Body of pancreas (tissue), 4 donors: ENCODE measurements at places on chromosomes 13 and 19.

DNA sequence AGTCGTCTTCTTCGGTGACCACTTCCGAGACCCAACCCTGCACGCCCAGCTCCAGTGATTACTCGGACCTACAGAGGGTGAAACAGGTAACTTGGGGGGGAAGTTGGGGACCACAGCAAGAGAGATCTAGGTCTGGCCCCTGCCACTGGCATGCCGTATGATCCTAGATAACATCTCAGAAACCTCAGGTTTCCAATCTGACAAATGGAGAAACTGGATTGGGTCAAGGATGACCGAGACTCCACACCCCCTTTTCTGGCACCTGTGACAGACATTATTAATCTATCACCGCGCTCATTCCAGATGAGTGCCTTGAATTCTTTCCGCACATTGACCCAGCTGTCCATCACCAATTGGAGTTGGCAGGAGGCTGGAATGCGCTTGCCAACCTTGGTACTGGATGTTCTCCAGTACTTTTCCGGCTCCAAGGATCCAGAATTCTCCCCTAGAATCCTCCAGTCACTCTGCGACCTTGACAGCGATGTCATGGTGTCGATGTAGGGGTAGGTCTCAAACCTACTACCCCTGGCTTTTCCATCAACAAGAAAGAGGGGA lies 17.4 kb downstream of the VASP start:
- no peaks in the 10 kb centered on the region for H3K27me3 ChIP-seq
- no peaks in the 10 kb centered on the region for H3K36me3 ChIP-seq
- no peak overlapping the region for H3K4me3 ChIP-seq
- peak; percentile 87 for DNase-seq
- peak overlapping the region; percentile 79 for H3K27ac ChIP-seq
- peaks cover 45% of the 10 kb centered on the region for H3K4me1 ChIP-seq

- peak; percentile 87 for DNase-seq
- H3K4me1 ChIP-seq, result peaks cover 100% of the 10 kb centered on the region
- peak overlapping the region; percentile 92 for H3K27ac ChIP-seq
- no peaks in the 10 kb centered on the region for H3K27me3 ChIP-seq
- H3K4me3 ChIP-seq, result no peak overlapping the region
- H3K36me3 ChIP-seq, result no peaks in the 10 kb centered on the region
These were observed 19.4 kb downstream of the ACTN4 start for GRCh38 chr19:38666663-38667511.

GRCh38 chr19:5186293-5187050 lies 154.1 kb downstream of the PTPRS start:
- H3K4me1 ChIP-seq, result no peaks in the 10 kb centered on the region
- DNase-seq, result no peak
- H3K4me3 ChIP-seq, result no peak overlapping the region
- H3K27me3 ChIP-seq, result no peaks in the 10 kb centered on the region
- no peaks in the 10 kb centered on the region for H3K36me3 ChIP-seq

GRCh38 chr13:103066079-103066780 lies at the start of gene SLC10A2:
Gene SLC10A2 (minus strand): TSS chr13:103066417. CDS start chr13:103066249, 168 bp downstream.
- no peaks in the 10 kb centered on the region for H3K4me1 ChIP-seq
- no peaks in the 10 kb centered on the region for H3K36me3 ChIP-seq
- no peak for DNase-seq
- no peak within 1 kb of the TSS for H3K4me3 ChIP-seq
- no peaks in the 10 kb centered on the region for H3K27me3 ChIP-seq

DNA sequence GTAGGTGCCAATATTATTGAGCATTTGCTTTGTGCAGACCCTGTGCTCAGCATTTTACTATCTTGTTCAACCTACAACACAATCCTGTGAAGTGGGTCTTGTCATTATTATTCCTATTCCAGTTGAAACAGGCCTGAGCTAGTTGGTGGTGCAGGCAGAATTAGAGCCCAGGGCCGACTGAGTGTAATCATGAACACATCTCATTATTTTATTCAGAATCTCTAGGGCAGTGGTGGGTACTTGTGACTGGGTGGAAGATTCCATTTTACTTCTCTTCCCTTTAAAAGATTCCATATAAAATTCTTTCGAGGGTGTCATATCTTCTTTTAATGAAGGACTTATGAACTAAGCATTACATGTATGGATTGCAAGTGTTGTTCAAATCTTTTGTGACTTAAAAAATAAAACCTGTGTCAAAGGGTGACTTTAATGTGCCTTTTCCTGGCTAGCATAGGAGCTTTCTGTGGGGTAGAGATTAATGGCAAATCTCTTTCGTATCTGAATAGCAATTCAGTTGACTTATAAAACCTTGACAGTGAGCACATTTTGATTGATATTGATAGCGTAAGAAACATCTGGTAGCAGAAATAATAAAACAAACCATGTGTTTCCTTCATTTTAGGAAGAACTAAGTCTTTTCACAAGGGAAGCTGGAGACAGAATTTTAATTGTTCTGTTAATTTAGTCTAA lies 20.3 kb downstream of the B3GLCT start:
- H3K36me3 ChIP-seq, result no peaks in the 10 kb centered on the region
- H3K4me1 ChIP-seq, result no peaks in the 10 kb centered on the region
- no peak overlapping the region for H3K4me3 ChIP-seq
- no peak overlapping the region for H3K27ac ChIP-seq
- no peaks in the 10 kb centered on the region for H3K27me3 ChIP-seq

GRCh38 chr19:4229179-4229931 lies at the start of gene EBI3:
Gene EBI3 (plus strand): TSS chr19:4229523. CDS start chr19:4229551, 28 bp downstream.
- no peak within 1 kb of the TSS for H3K27ac ChIP-seq
- no peaks in the 10 kb centered on the region for H3K27me3 ChIP-seq
- no peaks in the 10 kb centered on the region for H3K36me3 ChIP-seq

DNA sequence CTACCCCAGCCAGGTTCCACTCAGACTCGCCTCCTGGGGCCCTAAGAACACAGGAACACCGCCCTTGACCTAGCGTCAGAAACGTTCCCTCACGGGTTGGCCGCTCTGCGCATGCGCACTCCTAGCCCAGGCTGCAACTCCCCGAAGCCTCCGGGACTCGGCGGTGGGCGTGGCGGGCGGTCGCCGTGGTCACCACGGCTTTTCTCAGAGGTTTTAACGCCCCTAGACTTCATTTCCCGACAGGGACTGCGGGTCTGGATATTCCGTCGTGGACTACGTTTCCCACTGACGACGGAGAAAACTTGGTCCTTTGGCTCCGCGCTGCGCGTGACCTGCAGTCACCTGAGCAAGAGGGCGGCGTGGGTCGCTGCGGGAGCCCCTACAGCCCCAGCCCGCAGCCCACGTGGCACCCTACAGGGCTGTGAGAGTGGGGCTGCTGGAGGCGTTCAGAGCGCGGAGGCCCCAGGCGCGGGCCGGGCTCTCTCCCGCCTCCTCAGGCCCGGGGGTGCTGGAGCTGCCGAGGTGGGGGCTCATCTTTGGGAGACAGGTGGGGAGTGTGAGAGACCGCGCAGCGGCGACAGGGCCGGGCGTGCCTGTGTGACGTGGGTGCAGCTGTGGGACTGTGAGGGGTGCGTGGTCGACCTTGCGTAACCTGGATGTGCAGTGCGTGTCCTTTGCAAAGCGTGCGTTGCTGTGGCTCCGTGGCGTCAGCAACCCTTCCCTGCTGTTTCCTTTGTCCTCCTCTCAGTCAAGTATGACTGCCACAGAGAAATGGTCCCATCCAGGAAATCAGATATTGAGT lies 38.0 kb upstream of the ZNF573 start:
- H3K27ac ChIP-seq, result peak overlapping the region; percentile 42
- no peaks in the 10 kb centered on the region for H3K27me3 ChIP-seq
- peaks cover 2% of the 10 kb centered on the region for H3K36me3 ChIP-seq
- H3K4me3 ChIP-seq, result peak overlapping the region; percentile 62
- peak; percentile 82 for DNase-seq

DNA sequence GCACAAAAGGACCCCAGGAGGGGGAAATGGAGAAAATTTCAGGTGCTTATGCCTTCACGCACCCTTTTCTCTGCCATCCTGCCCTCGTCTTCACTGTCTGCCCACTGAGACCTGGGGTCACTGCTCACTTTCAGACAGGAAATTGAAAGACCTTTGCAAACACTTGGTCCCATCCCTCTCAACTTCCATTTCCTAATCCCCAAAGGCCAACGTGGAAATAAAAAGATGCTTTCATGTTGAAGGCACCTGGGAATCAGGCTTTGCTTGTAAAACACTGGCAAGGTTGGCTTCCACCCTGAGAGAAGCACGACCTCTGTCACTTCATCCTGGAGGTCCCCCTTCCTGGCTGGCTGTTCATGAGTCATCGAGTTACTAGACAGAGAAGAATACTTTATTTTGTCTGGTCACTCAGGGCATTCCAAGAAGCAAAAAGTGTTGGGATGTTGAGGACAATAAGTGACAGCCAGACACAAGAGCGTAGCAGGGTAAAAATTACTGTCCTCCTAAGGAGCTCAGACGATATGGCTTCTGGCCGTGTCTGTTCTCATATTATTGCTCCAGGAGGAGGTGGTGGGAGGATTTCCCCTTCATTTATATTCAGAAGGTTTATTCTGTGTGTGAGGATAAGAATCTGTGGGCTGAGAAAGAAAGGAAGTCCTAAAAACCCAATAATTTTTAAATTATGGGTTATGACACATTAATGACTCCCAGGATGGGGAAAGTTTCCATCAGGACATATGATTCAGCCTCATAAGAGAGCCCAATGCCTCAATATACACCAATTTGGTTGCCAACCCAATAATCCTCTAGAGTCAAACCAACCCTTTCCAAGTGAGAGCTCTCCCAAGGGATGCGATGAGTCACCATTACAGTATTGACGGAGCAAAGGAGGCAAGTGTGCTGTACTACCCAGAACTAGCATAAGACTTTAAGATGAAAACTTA lies 409.0 kb downstream of the COG6 start:
- H3K36me3 ChIP-seq, result no peaks in the 10 kb centered on the region
- peak; percentile 47 for DNase-seq
- no peak overlapping the region for H3K4me3 ChIP-seq
- H3K27me3 ChIP-seq, result no peaks in the 10 kb centered on the region

- no peak within 1 kb of the TSS for H3K4me3 ChIP-seq
- H3K4me1 ChIP-seq, result peaks cover 6% of the 10 kb centered on the region
- DNase-seq, result peak; percentile 92
These were observed at the start of gene ZNF112 for GRCh38 chr19:44356383-44357111. Gene ZNF112 (minus strand): TSS chr19:44356680. CDS start chr19:44340539, 16,141 bp downstream.

GRCh38 chr13:47332149-47332548 lies 435.3 kb upstream of the HTR2A start:
- H3K27ac ChIP-seq, result no peak overlapping the region
- H3K4me3 ChIP-seq, result no peak overlapping the region
